ENCODE measurements at places on chromosomes 6 and 20.

DNA sequence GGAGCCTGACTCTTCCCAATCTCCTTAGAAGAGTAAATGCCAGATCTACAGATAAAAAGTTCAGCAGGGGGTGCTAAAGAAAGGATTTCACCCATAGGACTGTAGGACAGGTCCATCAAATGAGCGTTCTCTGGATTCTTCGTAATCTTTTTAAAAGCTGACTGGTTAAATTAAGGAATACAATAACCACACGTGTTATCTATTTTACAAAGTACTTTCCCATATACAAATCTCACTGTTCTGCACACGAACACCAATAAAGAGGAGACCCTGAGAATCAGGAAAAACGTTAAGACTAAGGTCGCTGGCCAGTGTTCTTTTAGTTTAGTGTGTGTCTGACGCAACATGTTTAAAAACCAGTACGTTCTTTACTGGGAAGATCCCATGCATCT, 542 bp downstream of the TUBE1 start:
- no peak for DNase-seq

DNA sequence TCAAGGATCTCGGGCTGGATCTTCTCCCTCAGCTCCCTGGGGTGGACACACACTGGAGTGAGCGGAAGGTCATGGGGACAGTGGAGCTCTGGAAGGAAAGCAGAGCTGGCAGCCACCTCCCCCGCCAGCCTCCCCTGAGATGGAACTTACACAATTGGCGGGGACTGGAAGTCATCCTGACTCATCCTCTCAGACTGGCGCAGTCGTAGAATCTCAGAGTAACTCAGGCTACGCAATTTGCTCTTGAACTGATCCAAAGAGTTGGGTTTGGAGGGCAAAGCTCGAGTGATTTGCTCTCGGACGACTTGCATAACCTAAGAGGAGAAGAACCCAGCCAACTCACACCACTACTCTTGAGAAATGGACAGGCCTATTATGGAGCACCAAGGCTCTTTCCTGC, 34.8 kb downstream of the ELMO2 start:
- no peak for DNase-seq

GRCh38 chr6:6942091-6942490, 165.7 kb upstream of the RREB1 start:
- DNase-seq: no peak

DNA sequence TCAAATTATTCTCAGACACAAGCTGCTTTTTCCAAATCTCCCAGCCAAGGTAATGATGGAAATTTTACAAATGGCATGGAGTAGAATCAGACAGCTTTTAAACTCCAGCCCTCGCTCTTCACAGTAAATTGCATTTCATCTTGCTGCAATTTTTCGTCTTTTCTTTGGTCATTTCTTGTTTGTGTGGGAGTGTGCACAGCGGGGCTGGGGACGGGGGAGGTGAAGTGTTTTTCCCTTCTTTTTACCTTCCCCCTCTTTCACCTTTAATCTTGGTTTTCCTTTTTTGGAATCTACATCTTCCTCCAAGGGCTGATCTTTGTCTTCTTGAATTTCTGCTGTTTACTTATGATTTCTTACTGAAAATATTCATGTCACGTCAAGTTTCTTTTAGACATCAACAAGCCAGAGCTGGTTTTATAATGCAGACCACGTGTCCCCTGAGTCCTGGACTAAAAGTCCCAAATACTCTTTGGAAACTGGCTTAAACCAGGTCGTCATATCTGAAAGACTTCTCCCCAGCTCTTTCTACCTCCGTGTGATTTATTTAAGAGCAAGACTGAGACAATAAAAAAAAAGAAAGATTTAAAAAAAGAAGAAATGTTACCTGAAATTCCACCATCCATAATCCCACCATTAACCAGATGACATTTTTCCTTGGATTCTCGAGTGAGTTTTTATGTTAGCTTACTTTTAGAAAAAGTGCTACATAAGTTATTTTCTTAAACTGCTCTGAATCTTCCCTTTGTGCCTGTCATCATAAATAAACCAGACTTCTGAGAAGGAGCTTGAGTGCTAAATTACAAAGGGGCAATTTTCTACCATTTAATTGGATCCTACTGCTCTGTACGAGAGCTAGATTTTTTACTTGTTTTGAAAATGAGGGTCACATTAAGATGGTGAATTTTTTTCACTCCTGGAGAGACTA, 52.0 kb downstream of the MAP3K5 start:
- DNase-seq: no peak

DNA sequence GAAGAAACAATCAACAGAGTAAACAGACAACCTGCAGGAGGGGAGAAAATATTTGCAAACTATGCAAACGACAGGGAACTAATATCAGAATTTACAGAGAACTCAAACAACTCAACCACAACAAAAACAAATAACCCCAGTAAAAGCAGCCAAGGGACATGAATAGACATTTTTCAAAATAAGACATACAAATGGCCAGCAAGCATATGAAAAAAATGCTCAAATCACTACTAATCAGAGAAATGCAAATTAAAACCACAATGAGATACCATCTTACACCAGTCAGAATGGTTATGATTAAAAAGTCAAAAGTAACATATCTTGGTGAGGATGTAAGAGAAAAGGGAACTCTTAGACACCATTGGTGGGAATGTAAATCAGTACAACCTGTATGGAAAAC, 215.0 kb downstream of the THBS2 start:
- no peak for DNase-seq

DNA sequence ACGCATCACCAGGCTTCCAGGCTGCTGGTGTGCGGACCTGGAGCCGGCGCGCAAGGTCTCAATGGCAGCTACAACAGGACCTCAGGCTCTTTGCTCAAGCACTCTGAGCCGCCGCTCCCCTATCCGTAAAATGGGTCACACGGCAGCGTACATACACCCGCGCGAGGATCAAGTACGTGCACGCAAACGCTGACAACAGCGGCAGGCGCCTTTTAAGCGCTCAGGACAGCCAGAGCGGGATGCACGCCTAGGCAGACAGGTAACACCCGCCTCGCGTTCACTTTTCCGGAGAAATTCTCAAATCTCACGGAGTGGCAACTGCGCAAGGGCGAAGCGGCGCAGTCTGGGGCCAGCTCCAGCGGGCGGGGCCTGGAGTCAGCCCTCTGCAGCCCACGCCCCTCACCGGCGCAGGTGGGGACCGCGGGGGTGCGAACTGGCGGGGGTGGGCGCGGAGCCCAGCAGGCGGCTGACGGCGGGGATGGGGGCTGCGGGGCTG, 535 bp downstream of the EXOC2 start:
- peak; percentile 67 for DNase-seq

- DNase-seq: no peak
These were observed 158.6 kb upstream of the PREP start for GRCh38 chr6:105561486-105561885.

DNA sequence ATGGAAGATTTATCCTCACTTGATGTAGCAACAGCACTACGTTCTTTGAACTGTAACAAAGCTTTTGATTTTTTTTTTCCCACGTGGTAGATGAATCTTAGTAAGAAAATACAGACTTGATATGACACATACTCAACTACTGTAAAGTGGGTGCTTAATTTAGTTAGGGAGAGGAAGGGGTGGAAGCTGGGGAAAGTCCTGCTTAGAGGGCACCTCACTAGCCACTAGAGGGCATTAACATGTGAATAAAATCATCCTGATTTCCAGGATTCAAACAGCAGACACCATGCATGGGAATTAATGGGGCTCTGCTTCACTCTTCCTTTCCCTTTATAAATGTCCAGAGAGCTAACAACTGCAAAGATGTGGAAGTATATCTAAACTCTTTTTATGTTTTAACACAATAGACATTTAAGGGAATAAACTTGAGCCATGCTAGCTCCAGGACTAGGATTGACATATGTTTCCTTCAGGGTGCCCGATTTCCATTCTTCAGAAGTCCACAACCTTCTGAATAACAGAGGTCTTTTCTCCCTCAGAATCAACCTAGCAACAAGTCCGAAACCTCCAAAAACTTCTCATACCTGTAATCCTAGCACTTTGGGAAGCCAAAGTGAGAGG, 250.1 kb downstream of the ATXN1 start:
- DNase-seq: no peak

DNA sequence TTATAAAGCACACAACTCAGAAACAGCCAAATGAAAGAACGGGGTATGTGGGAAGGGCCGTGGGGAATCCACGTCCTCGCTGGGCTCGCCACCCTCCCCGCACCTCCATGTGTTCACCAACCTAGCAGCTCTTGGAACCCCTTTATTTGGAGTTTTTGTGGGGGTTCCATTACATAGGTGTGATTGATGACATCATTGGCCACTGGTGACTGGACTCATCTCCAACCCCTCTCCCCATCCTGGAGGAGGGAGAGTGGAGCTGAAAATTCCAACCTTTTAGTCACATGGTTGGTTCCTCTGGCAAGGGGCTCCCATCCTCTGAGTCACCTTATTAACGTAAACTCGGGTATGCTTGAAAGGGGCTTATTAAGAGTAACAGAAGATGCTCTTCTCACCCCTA, 592.0 kb upstream of the FLRT3 start:
- no peak for DNase-seq

- DNase-seq: no peak
These were observed 143.8 kb downstream of the SYCP2 start for GRCh38 chr20:59789686-59790085.

GRCh38 chr20:10672624-10673127, 1.1 kb downstream of the JAG1 start:
- DNase-seq: no peak

DNA sequence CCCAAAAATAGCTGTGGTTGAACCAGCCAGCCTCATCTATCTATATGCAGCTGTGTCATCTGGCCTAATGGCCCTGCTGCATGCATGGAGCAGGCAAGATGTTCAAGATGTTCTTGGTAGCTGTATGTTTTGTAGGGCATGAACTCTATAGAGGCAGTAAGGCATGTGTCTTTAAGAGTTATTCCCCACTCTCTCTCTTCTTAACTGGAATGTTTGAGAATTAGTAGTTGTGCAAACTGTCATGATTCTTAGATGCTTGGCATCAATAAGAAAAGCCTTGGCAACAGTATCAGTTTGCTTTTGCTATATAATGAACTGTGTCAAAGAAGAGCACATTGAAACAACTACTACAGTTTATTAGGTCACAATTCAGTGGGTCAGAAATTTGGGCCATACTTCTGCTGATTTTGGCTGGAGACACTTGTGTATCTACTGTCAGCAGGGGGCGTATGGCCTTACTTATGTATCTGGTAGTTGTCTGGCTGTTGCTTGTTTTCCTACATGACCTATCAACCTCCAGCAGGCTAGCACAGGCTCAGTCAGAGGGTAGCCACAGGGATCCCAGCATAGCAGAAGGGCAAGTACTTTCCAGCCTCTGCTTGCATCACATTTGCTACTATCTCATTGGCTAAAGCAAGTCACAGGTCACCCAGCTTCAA, 56.1 kb upstream of the LAMP5 start:
- DNase-seq: no peak

- DNase-seq: no peak
These were observed 33.9 kb downstream of the KIZ start for GRCh38 chr20:21159658-21160380.

- no peak for DNase-seq
These were observed 664.8 kb upstream of the MMS22L start for GRCh38 chr6:97947841-97948240.

DNA sequence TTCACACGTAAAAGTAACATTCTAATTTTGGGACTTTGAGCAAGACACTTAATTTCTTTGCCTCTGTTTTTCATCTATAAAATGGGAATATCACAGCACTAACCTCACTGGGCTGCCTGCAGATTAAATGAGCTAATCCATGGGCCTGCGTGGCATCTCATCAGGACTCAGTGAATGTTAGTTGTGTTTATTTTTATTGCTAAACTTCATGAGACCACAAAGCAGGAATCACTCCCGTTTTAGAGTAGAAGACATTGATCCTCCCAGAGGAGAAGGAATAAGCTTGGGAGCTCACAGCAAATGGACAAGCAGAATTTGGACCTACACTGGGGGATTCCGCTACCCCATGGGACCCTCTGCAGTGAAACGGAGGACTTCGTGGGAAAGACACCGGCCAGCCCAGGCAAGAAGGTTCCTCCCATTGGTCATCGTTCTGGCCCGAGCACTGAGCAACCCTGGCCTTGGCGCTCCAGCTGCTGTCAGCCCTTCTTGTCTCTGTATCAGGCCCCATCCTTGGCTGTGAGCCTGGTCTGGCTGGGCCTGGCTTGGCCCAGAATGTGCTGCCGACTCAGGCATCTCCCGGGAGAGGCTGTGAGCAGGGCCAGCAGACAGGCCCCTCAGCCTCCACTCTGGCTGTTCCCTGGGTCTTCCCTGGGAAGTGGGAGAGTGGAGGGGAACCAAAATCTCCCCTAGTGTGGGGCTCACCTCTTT, 79.8 kb downstream of the NFATC2 start:
- DNase-seq: peak; percentile 73

GRCh38 chr20:11366660-11367059, 551.0 kb upstream of the BTBD3 start:
- no peak for DNase-seq

DNA sequence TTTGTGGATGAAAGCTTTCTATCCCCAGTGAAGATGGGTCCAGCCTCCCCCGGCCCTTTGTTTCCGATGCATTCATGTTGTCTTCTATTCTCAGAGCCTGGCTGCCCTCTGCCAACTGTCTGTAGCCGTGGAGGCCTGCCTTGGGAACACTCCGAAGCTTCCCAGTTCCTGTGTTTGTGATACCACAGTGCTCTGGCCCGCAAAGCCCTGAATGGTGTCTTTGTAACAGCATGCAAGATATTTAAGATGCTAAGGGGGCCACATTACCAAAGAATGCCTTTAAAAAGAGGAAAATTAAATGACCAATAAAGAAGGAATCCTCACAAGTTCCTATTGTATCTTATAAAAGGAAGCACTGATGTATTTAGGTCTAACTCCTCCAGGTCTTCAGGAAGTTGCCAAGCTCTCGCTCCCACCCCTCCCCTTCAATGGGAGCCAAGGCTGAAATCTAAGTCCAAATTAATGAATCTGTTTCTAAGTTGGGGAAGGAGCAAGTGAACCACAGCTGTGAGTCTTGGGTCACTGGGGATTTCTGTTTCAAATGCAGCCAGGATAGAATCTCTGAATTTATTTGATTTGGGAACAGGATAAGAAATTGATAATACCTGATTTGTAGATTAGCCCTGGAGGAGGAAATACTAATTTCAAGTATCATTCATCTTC, 596.1 kb downstream of the QKI start:
- no peak for DNase-seq

DNA sequence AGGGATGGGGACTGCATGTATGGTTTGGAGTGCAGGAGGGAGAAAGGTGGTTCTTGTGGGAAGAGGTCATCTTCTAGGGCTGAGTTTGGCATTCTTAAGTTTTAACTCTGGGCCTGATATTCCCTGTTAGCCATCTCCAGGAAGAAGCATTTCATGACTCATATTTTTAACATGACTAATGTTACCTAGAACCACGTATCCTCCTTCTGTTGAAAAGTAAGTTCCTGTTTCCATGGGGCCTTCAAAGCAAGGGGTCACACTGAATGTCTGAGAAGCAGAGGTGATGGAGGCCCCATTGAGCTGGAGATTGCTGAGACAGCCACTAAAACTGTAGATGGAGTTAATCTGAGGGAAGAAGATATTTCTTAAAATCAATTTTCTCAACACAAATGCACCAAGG, 30.2 kb downstream of the FAM229B start:
- no peak for DNase-seq

- no peak for DNase-seq
These were observed 166.1 kb upstream of the TNFAIP3 start for GRCh38 chr6:137700751-137701477.

GRCh38 chr6:132314432-132314831, 86.8 kb downstream of the MOXD1 start:
- no peak for DNase-seq

All from ascending aorta (tissue), 2 donors.